Fibroblast of the conjunctiva (primary cell): ENCODE measurements at places on chromosomes 4 and X.

GRCh38 chrX:38803243-38803587 is 2.0 kb downstream of the MID1IP1 start:
- DNase-seq, result no peak

- no peak for DNase-seq
These were observed 46.5 kb downstream of the IDS start for GRCh38 chrX:149458586-149458985.

GRCh38 chr4:139633195-139633594 is 32.4 kb upstream of the MGST2 start:
- DNase-seq, result no peak

GRCh38 chr4:123421227-123421936 is 24.8 kb downstream of the SPRY1 start:
- DNase-seq, result no peak

DNA sequence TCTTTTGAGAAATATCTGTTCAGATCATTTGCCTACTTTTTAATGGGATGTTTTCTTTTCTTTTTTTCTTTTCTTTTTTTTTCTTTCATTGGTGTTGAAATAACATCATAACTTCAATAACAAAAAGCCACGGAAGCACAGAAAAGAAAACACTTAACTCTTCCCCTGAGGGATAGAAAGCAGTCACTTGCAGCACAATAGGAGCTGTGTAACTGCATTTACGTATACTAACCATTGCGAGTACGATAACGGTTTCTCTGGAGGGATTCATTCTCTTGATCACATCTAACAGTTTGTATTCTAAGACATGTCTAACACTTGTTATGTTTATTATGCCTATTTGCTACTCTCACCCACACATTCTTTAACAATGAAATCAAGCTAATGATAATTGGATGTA is 27.3 kb downstream of the C4orf46 start:
- DNase-seq, result no peak

DNA sequence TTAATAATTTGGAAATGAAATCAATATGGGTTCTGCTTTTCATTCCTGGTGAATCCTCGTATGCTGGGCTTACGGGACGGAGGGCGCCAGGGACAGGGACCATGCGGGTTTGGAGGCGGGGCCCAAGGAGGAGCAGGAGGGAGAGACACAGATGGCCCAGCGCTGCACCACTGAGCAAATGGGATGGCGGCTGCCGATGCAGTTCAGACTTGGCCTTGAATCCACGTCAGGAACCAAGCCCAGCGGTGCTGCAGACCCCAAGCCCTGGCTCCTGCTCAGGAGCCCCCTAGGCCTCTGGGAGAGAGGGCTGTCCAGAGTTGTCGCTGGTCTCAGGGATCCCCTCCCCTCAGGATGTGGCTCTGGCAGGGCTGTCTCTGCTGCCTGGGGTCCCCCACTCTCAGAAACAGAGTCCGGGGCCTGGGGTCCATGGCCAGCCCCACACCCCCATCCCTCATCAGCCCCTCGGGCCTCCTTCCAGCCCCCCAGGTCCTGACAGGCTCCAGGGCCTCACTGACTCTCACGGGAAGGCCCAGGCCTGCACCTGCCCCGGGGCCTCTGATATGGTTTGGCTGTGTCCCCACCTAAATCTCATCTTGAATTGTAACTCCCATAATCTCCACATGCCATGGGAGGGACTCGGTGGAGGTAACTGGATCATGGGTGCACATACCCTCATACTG is 75.2 kb downstream of the FAM53A start:
- DNase-seq, result no peak

DNA sequence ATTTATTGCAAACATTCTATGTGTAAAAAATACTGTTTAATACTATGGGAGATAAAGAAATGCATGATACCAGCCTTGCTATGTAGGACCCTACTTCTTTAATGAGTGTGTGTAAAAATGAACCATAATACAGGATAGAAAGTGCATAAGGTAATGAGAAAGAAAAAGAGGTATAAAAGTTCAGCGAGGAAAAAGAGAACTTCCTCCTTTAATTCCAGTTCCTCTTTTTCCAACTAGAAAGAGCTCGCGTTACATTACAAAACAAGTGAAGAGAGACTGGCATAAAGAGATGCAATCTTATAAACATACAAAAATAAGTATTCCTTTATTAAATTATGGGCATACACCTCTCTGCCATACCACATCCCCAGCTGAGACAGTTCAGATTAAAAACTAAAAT is 77.4 kb downstream of the ANKRD17 start:
- DNase-seq, result no peak

DNA sequence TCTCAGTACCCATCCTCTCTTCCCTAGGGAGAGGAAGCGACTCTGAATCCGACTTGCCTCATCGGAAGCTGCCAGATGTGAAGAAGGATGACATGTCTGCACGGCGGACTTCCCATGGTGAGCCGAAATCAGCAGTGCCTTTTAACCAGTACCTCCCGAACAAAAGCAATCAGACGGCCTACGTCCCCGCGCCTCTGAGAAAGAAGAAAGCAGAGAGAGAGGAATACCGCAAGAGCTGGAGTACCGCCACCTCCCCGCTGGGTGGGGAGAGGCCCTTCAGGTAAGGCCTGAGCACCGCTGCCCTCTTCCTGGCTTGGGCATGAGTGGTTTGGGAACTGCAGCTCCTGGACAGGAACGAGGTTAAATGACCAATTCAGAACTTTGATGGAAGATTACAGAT is 81.2 kb downstream of the LIMCH1 start:
- DNase-seq, result no peak

DNA sequence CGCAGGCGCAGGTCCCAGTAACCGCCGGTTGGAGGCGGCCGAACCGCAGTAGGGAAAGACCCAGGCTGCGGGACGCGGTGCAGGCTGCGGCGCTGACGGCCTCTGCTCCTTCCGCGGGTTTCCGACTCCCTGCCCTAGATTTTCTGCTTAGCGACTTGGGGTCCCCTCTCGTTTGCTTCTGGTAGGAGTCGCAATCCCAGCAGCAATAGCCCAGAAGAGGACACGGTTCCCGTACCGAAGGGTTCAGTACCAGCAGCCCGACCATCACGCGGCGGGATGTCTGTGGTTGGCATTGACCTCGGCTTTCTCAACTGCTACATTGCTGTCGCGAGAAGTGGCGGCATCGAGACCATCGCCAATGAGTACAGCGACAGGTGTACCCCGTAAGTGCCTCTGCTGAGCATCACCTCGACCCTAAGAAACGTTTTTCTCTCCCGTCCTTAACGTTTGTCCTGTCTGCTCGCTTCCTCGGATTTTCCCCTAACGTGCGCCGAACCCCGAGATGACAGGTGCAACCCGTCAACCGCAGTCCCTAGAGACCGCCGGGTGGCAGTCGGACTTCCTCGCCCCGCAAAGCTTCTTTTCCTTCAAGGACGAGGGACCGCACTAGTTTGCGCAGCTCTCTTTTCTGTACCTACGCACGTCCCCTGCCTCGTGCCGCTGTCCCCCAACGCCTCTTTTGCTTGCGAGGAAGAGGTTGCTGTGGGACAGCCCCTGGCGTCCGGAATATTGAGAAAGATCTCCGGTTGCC is at the start of gene HSPA4L:
HSPA4L (plus strand) TSS at position 48 of the 751 bp plus-strand sequence; CDS start at position 277, 229 bp downstream.
- DNase-seq, result peak; percentile 8

GRCh38 chr4:54941994-54942552 is 183.3 kb downstream of the KDR start:
- no peak for DNase-seq

DNA sequence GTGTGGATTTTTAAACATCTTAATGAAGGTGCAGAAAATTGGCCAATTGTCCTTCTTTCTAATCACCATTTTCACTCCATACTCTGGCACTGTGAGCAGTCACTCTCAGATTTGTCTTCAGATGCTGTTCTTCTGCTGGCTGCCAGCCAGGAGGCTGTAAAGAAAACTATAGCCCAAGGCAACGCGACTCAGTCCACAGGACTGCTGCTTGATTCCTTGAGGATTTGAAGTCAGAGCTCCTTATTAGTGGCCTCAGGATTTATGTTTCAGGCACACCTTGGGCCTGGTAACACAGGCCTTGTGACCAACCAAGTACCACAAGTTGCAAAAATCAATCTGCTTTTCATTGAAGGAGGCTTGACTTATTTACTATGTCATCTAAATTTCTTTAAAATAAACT is 342.6 kb downstream of the GPM6A start:
- no peak for DNase-seq

DNA sequence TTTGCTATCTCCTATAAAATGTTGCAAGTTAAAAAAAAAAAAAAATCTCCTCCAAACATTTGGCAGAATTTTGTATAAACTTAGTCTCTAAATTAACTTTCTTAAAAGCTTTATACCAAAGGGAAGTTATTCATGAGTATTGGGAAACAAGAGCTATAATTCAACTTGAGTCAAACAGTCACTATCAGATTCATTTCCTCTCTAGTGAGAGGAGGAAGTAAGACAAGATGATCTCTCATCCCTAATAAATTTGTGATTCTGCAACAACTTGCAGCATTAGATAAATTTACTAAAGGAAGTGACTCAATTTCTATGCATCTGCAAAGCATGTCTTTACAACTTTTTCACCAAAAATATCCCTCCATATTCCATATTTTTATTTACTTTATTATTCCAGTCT is 135.4 kb upstream of the GNPDA2 start:
- DNase-seq, result no peak

DNA sequence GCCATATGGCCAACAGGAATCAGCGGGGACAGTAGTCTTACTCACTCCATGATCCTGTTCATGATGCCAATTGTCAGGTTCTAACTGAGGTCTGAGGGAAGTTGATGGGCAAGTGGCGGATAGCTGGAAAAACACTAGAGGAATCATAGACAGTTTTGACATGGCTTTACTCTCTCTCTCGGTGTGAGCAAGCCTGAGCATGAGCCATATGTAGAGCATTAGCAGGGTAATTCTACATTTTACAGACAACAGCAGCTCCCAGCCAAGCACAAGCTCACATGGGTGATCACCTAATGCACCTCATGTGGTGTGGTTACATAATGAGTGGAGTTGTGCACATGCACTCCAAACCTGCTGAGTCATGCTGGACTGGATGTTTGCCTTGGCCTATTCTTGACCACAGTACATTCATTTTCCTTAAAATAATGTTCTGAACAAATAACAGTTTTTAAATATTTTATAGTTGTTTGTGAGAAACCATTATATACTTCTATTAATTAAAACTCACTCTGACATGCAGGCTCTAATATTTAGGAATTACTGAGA is 429.2 kb downstream of the GPAT3 start:
- DNase-seq, result no peak

DNA sequence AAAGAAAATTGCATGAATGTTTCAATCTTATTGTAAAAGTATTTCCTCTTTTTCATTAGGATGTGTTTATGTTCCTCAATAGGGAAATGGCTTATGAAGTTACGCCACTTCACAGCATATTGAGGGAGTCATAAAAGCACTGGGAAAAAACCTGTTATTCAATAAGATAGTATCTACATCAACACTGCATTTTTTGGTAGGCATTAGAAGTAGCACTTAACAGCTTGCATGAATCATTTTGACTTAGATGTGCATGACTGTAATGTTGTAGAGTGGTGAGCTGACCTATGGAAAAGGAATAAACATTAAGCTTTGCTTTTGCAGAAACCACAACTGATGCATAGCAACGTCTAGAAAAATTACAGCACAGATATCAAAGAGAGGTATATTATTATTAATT is 111.2 kb upstream of the GRXCR1 start:
- no peak for DNase-seq

- no peak for DNase-seq
These were observed 125.8 kb upstream of the LNX1 start for GRCh38 chr4:53717064-53717549.

GRCh38 chr4:26201120-26201519 is 119.7 kb upstream of the RBPJ start:
- DNase-seq, result no peak

GRCh38 chr4:184817494-184818215 is 8.1 kb downstream of the ACSL1 start:
- no peak for DNase-seq

- no peak for DNase-seq
These were observed 120.2 kb upstream of the NDST4 start for GRCh38 chr4:115233600-115233999.

- DNase-seq, result no peak
These were observed 28.0 kb upstream of the GLRA2 start for GRCh38 chrX:14501327-14501726.

DNA sequence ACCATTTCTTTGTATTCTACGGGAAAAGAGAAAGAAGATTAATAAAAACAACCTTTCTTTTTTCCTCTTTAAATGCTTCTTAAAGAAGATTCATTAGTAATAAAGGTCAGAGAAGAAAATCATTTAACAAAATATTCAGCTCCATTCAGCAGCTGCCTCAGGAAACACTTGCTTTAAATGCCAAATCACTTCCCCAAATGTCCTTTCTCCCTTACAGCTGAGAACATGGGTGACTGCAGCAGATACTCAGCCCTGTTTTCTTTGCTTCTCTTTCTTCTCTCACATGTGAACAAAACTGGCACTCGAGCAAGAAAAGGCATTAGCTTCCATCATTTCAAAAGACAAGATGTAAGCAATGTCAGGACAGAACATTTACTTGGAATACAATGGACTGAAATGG is 120.2 kb downstream of the INPP4B start:
- DNase-seq, result no peak

- peak; percentile 79 for DNase-seq
These were observed 378.4 kb downstream of the ANKRD50 start for GRCh38 chr4:124334119-124334518.

DNA sequence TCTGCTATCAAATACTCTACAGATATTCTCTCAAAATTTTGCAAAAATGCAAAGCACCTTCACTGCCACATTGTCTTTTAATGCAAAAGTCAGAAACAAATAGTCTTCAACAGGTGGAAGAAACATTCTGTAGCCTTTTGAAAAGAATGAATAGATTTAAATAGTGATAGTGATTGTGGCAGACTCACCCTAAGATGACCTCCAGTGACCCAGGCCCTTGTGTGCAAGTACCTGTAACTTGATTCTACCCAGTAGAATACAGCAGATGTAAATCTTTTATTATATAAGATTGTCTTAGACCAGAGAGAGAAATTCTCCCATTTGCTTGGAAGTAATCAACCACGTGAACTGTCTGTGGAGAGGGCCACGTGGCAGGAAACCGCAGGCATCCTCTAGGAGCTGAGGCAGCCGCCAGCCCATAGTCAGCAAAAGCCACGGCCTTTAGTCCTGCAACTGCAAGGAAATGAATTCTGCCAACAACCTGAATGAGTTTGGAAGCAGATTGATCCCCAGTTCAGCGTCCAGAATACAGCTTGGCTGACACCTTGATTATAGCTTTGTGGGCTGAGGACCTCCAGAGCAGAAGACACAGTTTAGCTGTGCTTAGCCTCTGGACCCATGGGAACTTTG is 272.5 kb downstream of the ARHGAP10 start:
- DNase-seq, result no peak

DNA sequence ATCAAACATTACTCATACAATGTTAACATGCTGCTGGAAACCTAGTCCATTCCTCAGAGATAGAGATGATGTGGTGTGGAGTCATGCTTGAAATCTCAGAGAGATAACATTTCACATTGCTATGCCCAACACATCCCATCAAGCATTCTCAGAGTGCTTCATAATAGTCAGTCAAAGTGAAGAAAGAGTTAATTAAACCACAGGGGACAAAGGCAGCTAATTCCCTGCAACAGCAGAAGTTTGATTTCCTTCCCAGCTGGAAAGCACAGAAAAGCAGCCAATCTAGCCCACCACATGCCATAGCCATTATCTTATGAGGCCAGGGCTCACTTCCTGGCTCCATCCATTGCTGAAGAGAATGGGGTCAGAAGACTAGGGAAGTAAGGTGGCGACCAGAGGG is 8.9 kb downstream of the KDR start:
- no peak for DNase-seq
